ENCODE measurements at places on chromosomes 3 and 15.

DNA sequence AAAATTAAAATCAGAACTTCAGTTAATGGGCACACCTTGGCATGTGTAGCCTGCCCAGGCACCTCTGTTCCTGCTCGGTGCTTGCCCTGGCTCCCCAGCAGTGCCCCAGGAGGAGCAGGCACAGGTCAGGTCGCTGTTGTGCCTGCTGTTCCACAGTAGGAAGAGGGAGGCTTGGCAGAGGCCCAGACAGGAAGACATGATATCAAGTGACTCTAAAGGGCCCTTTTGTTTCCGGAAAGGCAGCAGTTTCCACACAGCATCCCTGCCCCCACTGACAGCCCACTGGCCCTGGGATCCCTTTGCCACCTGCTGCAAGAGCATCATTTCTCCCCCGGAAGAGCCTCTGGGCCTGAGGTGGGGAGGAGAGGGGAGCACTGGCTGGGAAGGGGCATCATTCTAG lies 40.5 kb upstream of the HES1 start:
- no peak for ATAC-seq

- ATAC-seq, result no peak
Observed at GRCh38 chr15:57189466-57189865, 186.8 kb upstream of the CGNL1 start.

- ATAC-seq, result no peak
Observed at GRCh38 chr3:162521669-162522068, 1025.1 kb downstream of the OTOL1 start.

DNA sequence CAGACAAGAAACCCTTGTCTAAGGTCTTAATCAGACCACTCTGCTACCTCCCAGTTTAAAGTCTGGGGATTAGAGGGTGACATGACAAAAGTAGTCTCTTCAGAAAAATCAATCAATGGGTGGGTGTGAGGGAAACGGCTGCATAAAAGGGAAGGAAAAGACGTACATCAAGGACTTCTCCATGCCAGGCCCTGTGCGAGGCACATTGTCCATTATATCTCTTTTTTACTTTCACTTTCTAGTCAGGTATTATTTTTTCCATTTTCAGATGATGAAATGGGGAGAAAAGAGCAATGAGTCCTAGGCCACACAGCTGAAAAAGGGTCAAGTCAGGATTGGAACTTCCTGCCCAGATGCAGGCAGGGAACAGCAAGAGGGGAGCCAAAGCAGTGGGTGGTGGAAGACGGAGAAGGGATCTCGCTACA lies 4.6 kb upstream of the CX3CR1 start:
- ATAC-seq, result no peak

DNA sequence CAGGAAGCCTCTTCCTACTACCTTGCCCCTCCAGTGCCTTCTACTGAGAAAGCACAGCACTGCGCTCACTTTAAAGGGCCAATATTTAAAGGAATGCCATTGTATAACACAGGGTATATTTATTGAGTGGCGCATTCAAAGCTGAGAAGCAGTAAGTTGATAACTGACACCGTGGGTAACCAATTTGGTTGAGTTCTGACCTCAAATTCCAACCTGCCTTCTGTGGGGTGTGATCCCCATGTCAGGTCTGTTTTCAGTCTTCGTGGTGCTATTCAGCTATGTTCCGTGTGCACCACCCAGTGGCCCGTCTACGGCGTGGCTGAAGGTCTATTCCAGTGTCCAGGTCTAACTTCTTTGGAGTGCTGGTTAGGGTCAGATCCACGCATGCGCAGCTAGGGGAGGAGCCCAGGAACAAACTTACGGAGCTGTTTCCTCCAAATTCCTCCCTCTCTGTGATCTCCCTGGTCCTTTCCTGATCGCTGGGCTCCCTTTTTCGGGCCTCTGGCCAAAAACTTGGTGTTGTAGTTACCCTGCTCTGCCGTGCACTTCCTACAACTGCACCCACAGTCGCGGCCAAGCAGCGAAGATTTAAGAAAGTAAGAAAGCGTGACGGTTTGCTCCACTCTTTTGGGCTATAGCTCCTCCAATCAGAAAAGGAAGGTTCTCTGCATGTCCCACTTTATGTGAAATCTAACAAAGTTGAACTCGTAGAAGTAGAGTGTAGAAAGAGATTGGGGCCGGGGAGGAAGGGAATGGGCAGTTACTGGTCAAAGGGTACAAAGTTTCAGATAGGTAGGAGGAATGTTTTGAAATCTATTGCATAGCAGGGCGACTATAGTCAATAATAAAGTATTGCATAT lies 7.7 kb downstream of the LRRC2 start:
- ATAC-seq, result peak; percentile 98

GRCh38 chr15:78629031-78629715 lies 8.4 kb upstream of the CHRNA3 start:
- no peak for ATAC-seq

DNA sequence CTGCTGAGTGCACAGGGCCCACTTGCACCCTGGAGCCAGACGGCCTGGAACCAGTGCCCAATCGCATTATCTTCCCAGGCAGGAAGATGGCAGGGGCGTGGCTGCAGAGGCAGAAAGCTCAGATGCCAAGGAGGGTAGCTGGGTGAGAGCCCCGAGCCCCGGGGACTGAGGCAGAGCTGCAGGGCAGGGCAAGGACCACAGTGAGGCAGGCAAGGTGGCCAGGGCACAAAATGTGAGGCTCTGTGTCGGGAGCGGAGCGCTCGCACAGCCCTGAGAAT lies 1.6 kb upstream of the CCDC33 start:
- peak; percentile 47 for ATAC-seq

DNA sequence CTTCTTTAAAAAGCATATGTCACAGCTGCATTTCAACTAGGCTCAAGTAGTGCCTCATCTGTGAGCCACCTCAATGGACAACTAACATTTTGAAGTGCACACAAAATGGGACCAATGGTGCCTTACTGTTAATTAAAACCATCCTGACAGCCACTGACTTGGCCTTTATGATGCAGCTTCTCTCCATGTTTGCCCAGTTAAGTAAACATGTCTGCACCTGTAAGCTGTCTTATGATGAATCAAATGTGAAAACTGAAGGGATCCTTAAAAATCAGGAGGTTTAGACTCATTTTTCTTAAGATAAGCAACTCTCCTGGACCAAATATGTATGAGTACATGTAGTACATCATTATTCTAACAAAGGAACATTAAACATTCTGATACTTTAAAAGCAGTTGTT lies 861.6 kb downstream of the ROBO1 start:
- no peak for ATAC-seq

- ATAC-seq, result peak; percentile 52
Observed at GRCh38 chr3:66261355-66261754, 40.6 kb downstream of the SLC25A26 start.

- ATAC-seq, result no peak
Observed at GRCh38 chr3:56096999-56097398, 371.3 kb downstream of the ERC2 start.

GRCh38 chr3:156459434-156459833 lies 95.5 kb downstream of the SSR3 start:
- ATAC-seq, result no peak

- ATAC-seq, result peak; percentile 54
Observed at GRCh38 chr3:119206611-119207511, 33.5 kb downstream of the UPK1B start.

DNA sequence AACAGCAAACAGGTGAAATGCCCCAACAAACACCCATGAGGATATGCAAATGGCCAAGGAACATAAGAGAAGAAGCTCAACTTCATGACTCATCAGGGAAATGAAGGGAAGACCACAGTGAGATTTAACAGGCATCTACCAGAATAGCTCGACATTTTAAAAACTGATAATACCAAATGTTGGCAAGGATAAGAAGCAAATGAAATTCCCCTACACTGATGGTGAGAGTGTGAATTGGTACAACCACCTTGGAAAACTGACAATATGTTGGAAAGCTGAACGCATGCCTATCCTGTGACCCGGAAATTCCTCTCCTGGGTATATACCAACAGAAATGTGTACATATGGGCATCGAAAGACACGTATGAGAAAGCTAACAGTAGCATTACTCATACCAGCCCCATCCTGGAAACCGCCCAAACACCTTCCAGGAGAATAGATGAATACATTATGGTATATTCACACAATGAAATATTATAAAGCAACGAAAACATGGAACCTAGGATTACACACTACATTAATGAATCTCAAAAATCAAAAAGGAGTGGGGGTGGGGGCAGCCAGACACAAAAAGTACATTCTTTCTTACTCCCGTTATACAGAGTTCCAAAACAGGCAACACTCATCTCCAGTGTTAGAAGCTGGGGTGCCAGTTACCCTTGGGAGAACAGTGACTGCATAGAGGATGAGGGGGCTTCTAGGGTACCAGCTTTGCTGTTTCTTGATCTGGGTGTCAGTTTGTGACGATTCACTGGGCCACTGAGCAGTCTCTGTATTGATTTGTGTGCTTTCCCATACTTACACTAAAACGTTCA lies 16.9 kb downstream of the RFTN1 start:
- no peak for ATAC-seq

DNA sequence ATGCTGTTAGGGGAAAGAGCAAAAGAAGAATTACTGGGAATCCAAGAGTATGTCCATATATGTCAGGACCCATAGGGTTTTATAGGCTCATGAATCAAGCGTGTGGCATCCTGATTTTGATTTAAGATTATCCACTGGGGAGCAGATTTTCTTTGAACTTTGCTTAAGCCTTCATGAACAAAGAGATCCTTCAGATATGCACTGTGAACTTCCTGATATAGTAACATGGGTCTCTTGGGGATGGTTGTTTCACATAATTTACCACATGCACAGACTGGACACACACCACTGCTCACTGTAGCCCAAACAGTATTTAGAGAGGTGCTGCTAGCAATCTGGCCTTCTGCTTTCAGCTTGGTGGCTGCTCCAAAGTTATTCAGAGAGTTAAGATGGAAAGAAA lies 200.9 kb upstream of the ZPLD1 start:
- ATAC-seq, result no peak

GRCh38 chr3:144039661-144040060 lies 68.0 kb downstream of the DIPK2A start:
- no peak for ATAC-seq

GRCh38 chr3:50486219-50486888 lies 17.1 kb downstream of the CACNA2D2 start:
- ATAC-seq, result no peak

DNA sequence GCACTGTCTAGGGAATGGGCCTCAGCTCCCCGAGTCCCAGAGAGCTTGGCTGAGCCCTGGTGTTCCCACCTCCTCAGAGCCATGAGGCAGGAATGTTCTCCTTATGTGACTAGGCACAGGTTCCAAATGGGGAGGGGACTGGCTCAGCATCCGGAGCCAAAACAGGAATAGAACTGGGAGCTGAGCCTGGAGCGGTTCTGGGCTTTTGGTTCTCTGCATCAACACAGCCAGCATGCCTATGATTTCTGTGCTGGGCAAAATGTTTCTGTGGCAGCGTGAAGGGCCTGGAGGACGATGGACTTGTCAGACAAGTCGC lies at the start of gene FAM131A:
Gene FAM131A (plus strand): TSS at position 202 of the 316 bp plus-strand sequence. CDS start 31 bp downstream, at position 233.
- ATAC-seq, result peak; percentile 0

DNA sequence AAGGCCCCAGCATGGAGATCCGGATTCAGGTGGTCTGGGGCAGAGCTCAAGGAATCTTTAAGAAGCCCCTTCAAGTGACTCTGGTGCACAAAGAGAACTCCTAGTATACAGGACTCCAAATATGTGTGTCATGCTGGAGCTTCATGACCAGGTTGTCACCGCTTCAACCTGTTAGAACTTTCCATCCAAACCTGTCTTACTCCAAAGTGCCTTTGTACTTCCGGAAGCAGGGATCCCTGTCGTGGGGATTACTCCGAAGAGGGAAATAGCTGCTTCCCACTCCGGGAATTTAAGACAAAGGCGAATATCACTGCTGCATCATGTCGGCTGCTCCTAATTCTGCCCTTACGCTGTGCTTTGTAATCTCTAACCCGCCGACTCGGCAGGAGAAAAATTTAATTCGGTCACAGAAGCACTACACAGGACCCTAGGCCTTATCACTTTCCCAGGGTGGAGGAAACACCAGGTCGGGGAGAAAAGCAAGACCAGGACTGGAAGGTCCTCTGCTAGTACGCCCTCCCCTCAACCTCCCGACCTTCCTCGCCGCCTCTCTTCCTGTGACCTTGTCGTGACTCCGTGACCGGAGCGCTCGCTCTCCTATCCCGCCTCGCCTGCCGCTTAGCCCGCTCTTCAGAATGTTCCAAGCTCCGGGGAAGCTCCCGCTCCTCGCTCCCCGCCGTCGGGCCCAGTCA lies 730 bp downstream of the HIGD1A start:
- peak; percentile 60 for ATAC-seq

GRCh38 chr3:8852511-8852910 lies 83.1 kb upstream of the OXTR start:
- ATAC-seq, result no peak

DNA sequence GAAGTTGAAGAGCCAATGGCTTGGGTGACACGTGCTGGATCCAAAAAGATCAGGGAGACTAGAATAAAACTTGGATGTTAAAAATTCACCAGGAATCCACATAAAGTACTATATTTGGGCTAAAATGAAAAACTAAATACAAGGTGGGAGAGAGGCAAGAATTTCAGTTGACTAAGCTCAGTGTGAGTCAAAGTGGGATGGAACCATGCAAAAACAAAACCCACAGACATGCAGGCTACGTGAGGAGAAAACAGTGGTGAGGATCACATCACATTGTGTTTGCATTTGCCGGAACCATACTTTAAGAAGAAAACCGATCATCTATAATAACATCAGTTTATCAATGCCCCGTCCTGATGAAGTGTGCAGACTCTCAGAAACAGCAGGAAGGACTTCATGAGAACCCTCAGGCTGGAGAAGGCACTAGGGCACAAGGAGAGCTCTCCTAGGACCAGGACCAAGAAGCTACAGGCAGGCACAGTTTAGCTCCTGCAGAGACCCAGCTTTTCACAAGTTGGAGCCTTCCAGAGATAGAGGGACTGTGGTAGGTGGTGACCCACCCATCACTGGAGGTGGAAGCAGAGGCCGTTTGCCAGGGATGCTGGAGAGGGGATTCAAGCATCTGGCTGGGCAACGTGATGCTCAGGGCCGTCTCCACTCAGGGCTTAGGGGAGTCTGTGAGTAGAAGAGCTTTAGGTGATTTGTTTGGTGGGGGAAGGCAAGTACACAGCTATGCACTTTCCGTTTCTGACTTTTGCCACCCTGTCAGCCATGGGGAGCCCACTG lies 29.0 kb upstream of the NR2E3 start:
- no peak for ATAC-seq

DNA sequence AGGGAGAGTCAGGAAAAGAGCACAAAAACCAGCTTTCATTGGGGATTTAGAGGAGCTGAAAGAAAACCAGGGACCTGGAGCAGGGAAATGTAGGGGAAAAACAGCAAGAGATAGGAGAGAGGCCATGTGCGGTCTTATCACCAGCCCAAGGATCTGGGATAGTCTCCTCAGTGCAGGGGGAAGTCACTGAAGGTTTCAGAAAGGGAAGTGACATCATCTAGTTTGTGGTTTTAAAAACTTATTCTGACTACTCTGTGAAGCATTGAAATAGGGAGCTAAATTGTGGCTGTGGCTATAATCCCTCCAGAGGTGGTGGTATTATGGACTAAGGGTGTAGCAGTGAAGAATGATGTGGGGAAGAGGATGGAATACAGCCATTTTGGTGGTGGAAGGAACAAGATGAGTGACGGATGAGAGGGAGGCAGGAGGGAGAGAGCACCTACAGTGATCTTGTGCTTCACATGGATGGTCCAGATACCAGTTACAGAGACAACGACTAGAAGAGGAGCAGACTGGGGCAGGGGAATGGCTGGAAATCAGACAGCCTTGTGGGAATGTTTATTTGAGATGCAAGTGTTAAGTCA lies 72.7 kb downstream of the HMG20A start:
- ATAC-seq, result no peak
